ENCODE measurements at places on chromosomes 12 and 14.

DNA sequence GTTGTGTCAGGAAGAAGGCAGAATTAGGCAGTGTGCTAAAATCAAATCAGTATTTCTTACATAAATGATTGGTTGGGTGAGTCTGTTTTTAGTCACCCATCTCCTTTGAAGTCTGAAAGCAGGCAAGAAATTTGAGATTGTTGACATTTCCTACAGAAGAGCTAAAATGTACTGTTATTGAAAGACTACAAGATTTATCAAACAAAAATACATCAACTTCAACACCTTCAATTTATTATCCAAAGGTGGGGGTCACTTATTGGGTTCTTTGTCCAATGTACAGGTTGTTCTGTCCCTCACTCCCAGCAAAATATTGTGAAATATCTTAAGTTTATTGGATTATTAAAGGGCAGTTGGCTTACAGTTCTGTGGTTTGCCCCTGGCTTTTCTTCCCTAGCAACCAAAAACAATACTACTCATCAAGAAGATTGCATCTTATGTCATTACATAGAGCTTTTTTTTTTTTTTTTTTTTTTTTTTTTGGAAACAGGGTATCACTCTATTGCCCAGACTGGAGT lies 20.6 kb upstream of the PKP2 start:
- no peak for DNase-seq

DNA sequence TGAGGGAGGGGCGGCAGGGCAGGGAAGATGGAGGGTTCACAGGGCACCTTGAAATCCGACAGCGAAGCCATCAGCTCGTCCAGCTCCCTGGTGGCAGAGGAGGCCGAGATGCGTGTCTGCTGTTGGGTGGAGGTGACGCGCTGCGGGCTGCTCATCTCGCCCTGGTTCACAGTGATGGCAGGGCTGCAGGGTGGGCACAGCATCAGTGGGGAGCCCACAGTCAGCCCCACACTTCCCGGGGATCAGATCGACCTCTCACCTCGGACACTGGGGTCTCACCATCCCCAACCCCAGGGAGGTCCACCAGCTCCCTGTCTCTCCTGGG lies 20.6 kb upstream of the RPLP0 start:
- DNase-seq = no peak

- no peak for DNase-seq
These were observed 159.9 kb downstream of the CAPZA3 start for GRCh38 chr12:18897823-18898222.

DNA sequence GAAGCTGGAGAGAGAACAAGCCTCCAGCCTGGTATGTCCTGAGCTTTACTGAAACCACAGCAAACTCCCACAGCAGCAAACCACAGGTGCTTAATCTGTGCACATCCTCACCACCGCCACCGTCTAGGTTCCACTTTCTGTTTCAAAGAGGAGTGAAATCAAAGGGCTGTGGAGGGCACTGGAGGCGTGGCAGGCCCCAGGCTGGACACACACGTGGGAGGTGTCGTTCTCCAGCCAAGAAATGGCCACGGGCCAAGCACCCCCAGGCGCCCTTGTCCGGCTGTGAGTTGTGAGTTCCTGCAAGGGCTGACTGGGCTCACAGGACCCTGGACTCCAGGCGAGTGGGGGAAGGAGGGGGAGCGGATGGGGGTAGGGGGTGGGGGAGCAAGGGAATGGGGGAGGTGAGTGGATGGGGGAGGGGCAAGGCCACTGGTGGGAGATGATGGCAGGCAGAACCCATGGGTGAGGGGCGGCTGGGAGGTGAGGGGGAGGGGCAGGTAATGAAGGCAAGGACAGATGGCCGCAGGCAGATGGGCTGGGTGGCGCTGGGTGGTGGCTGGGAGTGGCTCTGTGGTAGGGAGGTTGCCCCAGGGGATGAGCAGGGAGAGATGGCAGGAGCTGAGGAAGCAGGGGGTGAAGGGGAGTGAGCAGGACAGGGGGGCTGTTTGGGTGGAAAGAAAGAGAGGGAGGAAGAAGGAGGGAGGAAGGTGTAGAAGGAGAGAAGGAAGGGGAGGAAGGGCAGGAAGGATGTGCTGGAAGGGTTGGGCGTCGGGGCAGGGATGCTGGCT lies 86.7 kb downstream of the NCOR2 start:
- DNase-seq = peak; percentile 40

GRCh38 chr14:68473069-68473468 lies 319.8 kb downstream of the ZFP36L1 start:
- DNase-seq = no peak

- no peak for DNase-seq
These were observed 48.3 kb upstream of the KCNMB4 start for GRCh38 chr12:70317781-70318180.

- no peak for DNase-seq
These were observed 58.4 kb downstream of the SLC25A47 start for GRCh38 chr14:100381395-100382105.

DNA sequence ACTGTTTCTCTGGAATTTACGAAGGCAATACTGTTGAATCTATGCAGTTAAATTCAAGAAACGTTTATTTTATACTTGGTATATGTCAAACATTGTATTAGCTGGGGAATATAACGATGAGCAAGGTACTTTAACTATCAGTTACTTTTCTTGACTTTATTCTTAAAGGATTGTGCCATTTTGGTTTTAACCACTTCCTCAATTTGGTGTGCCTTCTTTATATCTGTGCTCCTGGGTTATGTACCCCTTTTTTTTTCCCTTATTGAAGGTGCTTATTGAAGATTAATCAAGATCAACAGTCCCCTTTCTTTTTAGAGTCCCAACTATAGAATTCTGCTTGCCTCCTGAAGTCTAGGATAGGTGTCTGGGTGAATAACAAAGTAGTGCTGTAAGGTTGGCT lies 5.8 kb downstream of the RAB21 start:
- no peak for DNase-seq

DNA sequence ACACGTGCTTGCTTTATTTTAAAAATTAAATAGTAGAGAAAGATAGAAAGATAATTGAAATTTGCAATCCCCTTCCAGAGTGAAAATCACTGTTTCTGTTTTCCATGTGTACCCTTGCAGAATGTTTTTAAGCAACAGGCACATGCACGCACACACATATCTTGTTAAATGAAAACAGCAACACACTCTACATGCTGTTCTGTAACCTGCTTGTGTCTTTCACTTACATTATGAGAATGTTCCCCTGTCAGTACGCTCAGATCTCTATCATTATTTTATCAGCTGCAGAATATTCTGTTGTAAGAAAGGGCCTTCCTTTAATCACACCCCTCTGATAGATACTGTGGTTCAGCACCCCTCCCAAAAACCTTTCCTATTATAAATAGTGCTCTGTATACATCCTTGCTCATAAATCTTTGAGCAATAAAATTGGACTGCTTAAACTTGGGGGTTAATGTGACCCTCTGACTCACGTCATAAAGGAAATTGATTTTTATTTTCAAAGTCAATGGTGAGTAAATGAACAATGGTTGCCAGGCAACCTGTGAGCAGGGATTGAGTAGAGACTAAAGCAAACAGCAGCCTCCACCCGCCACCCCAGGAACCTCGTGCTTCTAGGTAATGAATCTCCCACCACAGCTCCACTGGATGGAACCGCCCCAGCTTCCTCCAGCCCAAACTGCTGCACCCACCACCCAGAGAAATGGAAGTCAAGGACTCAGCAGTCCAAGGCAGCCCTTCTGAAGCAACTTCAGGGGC lies 31.9 kb upstream of the CHGA start:
- DNase-seq = no peak
